Left cardiac atrium (tissue), 4 donors: ENCODE measurements at places on chromosomes 6 and 20.
A peak's percentile ranks its signal among the peaks of the same experiment; 100 is the strongest.

DNA sequence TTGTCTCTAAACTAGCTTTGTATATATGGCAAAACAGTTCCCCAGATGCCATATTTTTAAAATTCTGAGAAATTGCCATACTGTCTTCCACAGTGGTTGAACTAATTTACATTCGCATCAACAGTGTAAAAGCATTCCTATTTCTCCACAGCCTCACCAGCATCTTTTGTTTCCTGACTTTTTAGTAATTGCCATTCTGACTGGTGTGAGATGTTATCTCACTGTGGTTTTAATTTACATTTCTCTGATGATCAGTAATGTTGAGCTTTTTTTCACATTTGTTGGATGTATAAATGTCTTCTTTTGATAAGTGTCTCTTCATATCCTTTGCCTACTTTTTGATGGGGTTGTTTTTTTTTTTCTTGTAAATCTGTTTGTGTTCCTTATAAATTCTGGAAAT lies 1222.7 kb upstream of the CITED2 start:
- no peak for DNase-seq

GRCh38 chr20:61949363-61949713 lies 116.3 kb downstream of the TAF4 start:
- peak; percentile 4 for DNase-seq

- no peak for DNase-seq
Observed at GRCh38 chr20:35260426-35260825, 17.5 kb downstream of the MMP24OS start.

DNA sequence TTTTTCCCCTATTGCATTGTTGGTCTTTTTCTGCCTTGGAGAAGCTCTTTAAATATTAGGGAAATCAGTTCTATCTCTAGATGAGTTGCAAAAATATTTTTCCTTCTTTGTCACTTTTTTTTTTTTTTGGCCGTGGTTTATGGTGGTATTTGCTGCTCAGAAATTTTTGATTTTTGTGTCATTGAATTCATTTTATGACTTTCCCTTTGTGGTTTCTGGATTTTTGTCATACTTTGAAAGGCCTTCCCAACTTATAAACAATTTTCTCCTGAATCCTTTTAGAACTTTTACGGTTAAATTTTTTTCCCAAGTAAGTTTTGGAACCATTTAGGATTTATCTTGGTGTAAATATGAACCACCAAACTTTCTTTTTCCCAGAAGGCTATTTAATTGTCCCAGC lies 145.6 kb downstream of the GJA10 start:
- DNase-seq = no peak

- DNase-seq = no peak
Observed at GRCh38 chr20:31718952-31719643, 3.6 kb downstream of the BCL2L1 start.

DNA sequence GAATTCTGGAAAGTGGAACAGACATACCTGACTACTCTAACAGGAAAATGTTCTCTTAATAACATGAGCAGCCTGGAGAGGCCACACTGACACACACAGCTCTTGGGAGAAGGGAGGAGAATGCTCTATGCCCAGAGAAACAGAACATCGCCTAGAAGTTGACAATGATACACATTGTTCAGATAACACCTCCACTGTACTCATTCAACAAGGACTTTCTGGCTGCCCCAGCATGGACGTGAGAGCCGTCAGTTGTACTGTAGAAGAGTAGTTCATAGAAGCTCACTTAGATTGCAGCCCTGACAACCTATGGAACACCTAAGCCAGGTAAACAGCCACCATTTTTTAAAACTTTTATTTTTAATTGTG lies 28.9 kb downstream of the BMP7 start:
- DNase-seq = no peak

DNA sequence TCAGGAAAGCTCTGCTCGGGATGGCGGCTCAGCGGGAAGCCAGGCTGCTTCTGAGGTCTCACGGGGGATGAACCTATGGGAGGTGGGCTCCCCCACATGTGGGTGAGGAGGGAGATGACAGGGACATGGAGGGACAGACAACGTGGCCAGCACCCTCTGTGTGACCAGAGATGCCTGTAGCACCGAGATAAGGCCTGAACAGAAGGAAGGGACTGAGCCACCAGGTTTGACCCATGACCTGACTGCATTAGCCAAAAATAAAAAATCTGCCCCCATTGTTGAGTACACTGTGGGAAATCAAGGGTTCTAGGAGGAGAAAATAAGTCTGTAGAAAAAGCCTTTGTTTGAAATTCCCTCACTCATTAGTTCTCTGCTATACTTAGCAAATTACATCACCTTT lies 105.7 kb downstream of the RNASET2 start:
- no peak for DNase-seq

GRCh38 chr20:57078116-57078515 lies 188.3 kb downstream of the BMP7 start:
- no peak for DNase-seq

- no peak for DNase-seq
Observed at GRCh38 chr6:169906688-169907418, 155.4 kb downstream of the ERMARD start.

DNA sequence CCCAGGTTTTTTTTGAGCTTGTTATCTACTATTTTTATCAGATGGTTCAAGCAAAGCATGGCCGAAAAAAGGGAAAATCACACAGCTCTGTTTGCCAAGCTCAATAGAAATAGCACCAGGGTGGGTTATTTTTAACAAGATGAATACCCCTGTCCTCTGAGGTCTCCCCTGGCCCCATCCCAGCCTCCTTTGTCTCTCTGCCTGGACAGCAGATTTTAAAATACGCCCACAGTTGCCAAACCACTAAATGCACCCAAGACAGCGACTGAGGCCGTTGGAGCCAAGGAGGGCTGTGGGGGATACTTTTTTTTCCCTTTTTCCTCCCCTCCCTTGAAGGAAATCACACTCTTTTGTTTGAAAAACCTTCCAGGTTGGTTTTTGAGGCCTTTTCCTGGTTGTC lies 106.6 kb downstream of the VEGFA start:
- no peak for DNase-seq

DNA sequence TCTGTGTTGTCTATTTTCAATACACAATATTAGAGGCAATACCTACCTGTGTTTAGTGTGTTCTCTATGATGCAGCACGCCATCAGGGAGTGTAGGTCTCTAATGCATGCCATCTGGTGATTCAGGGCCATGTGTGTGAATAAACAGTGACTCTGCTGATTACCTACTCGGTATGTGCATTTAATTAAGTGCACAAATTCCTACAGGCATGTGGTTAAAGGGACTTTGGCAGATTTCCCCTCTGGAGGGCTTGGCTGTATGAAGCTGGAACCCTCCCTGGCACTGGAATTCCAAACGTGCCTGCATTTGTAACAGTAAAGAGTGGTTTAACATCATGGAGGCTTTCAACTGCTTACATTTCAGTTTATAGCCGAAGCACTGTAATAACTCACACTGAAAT lies 401.5 kb upstream of the SASH1 start:
- DNase-seq = no peak

- no peak for DNase-seq
Observed at GRCh38 chr20:48069596-48069995, 284.3 kb upstream of the SULF2 start.

DNA sequence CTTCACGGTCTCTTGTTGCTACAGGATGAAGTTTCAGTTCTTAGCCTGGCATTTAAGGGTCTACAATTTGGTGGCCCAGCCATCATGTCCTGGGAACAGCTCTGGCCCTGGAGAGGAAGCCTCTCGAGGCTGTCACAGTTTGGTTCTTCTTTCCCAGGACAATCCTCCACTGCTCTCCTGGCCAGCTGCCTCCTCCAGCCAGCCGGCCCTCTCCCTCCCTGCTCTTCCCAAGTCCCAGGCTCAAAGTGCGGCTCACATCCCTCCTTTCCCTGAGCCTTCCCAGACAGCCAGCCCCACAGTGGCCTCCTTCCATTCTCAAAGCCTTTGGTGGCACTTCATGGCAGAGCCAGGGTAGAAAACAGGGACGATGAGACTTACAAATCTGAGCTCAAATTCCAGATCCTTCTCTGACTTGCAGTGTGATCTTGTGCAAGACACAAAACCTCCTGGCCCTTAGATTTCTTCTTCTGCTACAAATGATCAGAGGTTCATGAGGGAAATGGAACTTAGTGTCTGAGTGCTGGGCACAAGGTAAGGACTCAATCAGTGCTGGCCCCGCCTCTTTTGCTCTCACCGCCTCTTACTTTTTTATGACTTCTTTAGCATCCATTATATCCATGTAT lies 223.8 kb upstream of the ECI2 start:
- no peak for DNase-seq

GRCh38 chr6:127972815-127973214 lies 72.0 kb upstream of the THEMIS start:
- DNase-seq = no peak

- no peak for DNase-seq
Observed at GRCh38 chr6:122810189-122810588, 21.1 kb downstream of the SMPDL3A start.

- no peak for DNase-seq
Observed at GRCh38 chr20:50838707-50839385, 44.0 kb downstream of the BCAS4 start.

GRCh38 chr6:157688960-157689599 lies 134.0 kb upstream of the SNX9 start:
- no peak for DNase-seq

- no peak for DNase-seq
Observed at GRCh38 chr6:73180763-73181619, 44.3 kb downstream of the KHDC1L start.

- no peak for DNase-seq
Observed at GRCh38 chr6:134094441-134094840, 42.0 kb upstream of the SLC2A12 start.

DNA sequence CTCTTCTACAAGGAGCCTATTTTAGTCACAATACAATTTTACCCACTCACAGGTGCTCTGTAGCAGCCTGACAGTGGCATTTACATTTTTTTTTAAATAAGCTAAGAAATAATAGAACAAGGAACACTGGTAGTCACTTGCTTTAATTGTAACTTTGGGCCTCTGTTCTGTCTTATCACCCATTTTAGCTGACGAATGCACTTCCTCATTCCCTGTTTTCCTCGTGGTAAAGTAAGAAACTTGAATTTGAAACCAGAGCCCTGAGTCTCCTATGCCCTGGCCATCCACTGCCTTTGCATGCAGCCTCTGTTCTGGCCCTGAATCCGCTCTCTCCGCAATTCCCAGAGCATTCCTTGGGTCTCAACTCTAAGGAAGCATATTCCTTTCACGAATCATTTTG lies 550.6 kb downstream of the PTPRT start:
- DNase-seq = no peak

DNA sequence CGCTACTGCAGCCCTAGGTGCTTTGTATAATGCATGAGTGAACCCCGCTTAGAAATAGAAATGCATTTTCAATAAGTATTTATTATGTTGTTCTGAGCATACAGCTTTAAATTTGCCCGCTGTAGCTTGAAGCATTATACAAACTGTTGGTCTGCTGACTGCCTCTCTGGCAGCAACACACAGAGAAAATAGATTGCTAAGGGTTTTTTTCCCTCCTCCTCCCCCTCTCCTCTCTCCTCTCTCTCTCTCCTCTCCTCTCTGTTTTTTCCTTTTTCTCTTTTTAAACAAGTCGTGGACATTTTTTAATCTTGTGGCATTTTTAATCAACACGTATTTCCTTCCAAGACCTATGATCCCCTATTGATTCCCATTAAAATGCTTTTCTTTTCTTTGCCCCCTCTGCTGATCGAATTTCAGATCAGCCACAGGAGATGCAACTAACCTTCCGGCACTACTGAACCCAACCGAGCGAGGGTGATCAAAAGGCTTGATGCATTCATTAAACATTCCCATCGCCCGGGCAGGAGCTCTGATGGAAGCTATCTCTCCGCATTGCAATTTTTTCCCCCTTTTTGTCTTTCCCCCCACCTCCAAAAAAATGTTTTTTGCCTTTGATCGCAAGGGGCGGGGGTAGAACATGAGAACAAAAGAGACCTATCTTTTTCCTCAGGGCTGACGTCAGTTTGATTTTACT lies 90.7 kb upstream of the ARID1B start:
- no peak for DNase-seq

DNA sequence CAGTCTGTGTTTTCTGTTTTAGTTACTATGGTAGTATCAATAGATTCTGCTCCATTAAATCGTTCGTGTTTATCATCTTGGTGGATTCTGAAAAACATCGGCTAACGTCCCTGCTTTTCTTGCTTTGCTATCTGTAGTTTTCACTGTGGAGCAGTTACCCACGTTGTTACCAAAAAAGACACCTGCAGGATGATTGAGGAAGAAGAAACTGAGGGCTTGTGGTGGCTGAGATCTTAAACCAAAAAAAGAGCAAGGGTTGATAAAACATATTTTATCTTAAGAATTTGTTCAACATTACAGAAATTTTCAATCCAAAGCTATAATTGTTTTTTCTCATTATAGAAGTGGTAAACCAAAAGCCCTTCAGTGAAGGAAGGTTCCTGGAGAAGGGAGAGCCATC lies 166.3 kb downstream of the FARS2 start:
- no peak for DNase-seq

GRCh38 chr20:42862446-42862845 lies 327.3 kb downstream of the PTPRT start:
- DNase-seq = no peak

DNA sequence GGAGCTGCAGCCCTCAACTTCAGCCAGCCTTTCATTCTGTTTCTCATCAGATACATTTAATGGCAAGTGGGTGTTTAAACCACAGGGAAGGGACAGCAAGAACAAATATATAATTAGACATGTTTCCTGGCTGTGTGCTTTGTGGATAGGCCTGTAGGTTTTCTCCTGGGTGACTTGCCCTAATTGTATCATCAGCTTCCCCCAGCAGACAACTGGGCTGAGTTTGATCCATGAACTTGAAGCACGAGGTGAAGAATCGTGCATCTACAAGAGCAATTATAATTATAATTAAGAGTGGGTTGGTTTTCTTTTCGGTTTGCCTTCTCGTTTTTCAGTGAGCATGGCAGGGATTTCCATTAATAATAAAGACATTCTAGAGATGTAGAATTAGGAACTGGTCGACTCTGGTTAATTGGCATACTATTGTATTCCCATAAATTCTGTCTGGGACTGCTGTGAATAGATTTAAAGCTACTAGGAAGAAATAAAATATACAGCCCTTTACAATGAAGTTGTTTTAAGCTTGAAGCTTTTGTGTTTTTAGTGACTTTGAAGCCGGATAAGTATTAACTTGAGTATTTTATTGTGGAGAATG lies 1052.2 kb downstream of the KIF16B start:
- no peak for DNase-seq

DNA sequence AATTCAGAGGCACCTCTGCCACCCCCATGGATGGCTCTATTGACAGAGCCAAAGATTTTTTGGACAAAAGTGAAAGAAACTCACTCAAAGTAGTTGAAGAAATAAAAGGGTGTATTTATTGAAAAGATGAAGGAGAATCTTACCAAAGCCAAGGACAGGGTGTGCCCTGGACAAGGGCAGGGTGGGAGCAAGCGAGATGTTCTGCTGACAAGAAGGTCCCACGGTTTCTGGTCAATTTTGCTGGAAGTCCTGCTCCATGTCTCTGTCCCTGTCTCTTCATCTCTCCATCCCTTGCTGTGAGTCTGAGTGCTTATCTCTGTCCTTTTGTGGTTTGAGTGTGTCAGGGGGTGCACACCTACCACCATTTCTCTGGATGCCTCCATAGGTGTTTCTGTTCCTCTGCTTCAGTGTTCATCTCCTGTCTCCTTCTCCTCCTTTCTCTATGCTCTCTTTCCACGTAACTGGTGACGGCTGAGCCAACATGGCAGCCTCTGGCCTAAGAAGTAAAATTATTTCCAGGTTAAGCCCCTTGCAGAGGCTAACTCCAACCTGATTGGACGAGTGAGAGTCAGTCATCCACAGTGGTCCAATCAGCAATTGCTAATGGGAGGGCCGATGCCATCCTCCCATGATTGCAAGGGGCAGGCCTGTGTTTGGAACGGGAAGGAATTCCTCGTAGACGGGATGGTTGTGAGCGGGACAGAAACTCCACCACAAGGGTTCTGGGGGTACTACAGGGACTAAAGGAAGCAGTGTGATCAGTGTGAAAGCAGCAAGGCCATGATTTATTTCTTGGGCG lies 502.1 kb upstream of the CDH4 start:
- DNase-seq = no peak
